Right ventricle myocardium inferior (tissue), 1 donor: ENCODE measurements at places on chromosomes 7 and 10.

GRCh38 chr10:44977287-44978212 is 1.1 kb downstream of the DEPP1 start:
- DNase-seq, result peak; percentile 50

- no peak for DNase-seq
Observed at GRCh38 chr7:17126413-17127268, 171.8 kb upstream of the AHR start.

DNA sequence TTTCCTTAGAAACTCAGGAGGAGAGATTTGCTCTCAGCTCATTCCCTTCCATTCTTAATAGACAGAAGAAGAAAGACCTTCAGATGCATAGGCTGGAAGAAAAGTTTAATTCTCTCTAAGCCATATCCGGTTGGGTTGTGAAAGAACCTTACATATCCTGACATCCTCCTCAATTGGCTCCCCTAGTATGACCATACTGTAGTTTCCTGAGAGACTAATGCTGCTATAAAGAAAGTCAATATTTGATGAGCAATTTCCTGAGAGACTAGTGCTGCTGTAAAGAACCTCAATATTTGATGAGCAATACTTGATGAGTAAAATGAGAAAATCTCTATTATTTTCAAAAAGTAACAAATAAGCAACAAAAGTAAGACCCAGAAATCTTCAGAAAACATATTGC is 888.5 kb upstream of the SORCS1 start:
- DNase-seq, result no peak

- DNase-seq, result no peak
Observed at GRCh38 chr10:71404503-71405295, 8.0 kb downstream of the CDH23 start.

- no peak for DNase-seq
Observed at GRCh38 chr10:127440371-127440770, 108.7 kb upstream of the NPS start.

DNA sequence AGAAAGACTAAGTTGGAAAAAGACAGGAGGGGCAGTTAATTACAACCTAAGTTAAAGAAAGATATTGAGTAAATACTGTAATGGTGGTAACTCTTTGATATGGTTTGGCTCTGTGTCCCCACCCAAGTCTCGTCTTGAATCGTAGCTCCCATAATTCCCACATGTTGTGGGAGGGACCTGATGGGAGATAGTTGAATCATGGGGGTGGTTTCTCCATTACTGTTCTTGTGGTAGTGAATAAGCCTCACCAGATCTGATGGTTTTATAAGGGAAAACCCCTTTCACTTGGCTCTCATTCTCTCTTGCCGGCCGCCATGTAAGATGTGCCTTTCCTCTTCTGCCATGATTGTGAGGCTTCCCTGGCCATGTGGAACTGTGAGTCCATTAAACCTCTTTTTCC is 143.8 kb downstream of the GRK5 start:
- DNase-seq, result no peak

GRCh38 chr10:85459906-85460305 is 906.7 kb downstream of the GRID1 start:
- no peak for DNase-seq

- DNase-seq, result no peak
Observed at GRCh38 chr10:34343764-34344163, 471.3 kb downstream of the PARD3 start.

- DNase-seq, result no peak
Observed at GRCh38 chr10:34996843-34997242, 93.3 kb downstream of the CUL2 start.

DNA sequence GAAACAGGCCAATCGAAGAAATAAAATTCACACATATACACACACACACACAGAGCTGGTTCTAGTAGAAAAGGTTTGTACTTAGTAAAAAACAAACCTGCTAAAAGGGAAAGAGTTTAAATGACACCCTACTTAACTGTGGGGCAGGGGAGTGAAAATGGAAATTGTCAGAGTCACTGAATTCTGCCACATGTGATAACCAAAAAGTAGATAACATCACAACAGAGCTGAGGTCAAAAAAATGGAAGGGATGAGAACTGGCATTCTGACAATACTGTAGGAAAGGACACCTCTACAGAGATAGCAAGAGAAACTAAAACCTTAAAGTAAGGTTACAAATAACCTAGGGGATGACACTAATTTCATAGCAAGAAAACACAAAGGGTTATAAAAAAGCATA is 74.6 kb downstream of the CACUL1 start:
- no peak for DNase-seq

DNA sequence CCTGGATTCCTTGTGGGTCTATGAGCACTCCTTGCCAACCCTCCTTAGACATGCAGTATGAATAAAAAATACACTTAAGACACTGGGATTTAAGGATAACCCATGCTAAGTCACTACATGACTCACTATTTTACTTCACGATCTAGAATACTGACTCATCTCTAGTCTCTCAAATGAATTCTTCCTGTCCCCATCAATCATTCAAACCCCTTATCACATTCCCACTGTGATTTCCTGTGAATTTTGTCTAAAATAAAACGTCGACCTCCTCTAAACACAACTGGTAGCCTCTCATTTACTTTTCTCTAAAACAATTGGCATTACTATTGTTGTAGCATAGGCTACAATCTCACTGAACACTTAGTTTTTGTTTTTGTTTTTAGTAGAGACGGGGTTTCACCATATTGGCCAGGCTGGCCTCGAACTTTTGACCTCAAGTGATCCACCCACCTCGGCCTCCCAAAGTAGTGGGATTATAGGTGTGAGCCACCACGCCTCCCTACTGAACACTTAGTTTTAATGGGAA is 3.9 kb upstream of the IQUB start:
- DNase-seq, result no peak

GRCh38 chr7:151099486-151100211 is 13.4 kb downstream of the AGAP3 start:
- peak; percentile 55 for DNase-seq

DNA sequence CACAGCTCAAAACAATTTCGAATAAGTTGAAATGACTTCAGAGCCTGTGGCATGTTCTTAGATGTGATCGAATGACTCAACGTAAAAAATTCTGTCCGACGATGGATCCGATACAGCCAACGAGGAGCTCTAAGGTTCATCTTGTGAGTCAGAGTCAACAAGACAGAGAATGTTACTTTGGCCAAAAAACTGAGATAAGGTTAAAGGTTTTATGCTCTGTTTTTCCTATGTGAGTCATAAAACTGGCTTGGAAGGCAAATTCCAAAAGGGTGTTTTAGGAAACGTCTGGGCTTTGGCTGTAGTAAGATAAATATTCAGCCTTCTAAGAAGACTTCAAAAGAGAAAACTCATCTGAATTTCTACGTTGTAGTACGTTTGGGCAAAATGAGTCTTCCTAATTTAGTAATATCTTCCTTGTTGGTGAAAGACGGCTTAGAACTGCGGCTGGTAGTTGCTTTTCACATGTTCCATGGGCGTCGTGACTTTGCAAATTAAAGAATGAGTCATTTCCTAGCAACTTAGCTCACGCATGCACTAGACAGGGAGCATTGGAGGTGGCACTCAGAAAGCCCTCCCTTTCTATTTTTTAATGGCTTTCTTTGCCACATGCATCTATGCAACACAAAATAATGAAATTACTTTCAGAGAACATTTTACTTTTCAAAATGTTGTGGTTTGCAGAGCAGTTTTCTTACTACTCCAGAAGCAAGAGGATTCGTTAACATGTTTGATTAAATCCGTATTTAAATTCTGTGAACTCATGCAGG is 28.2 kb downstream of the PFKP start:
- DNase-seq, result no peak

DNA sequence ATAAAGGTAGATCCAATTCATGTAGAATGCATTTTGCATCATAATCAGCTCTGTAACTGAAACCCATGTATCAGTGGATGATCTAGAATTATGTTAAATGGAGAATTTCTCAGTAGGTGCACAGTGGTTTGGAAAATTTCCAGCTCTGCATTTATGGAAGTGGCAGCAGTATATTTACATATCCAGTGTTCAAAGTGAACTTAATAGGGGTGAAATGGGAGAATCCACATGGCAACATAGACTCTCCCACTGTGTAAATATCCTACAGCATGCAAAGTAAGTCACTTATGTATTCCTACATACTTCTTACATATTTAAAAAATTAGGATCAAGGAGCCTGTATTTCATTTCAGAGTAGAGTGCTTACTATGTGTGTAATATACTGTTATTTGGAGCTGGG is 35.3 kb downstream of the CDC14C start:
- DNase-seq, result no peak

DNA sequence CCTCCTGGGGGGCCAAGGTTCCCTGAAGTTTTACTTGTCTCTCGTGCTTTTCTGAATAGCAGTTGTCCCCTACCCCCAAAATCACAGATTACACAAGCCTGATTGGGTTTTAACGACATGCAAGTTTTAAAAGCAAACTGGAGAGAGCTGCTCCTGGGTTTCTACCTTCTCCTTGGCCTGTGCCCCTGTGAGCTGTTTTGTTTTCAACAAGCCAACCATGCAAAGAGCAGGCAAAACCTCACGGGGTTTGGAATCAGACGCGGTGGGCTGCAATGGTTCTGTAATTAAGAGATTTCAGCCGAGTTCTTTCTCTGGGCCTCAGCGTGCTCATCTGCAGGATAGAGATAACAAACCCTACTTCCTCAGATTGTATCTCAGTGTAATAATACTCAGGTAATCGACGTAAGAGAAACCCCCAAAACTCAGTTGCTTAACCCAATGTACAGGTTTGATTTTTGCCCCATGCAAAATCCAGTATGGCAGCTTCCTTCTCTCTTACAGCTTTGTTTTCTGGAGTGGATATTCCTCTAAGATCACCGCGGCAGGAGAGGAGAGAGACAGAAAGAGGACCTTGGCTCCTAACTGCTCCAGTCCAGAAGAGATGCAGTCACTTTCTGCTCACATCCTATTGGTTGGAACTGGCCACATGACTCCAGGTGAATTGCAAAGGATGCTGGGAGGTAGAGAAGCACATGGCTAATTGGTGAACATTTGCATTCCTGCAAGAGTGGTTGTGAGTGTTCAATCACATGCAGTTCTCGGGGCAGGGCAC is 42.0 kb downstream of the MYL10 start:
- no peak for DNase-seq

GRCh38 chr7:27992755-27993493 is 187.7 kb downstream of the JAZF1 start:
- no peak for DNase-seq

- DNase-seq, result no peak
Observed at GRCh38 chr10:120543291-120543690, 86.3 kb downstream of the PLPP4 start.

DNA sequence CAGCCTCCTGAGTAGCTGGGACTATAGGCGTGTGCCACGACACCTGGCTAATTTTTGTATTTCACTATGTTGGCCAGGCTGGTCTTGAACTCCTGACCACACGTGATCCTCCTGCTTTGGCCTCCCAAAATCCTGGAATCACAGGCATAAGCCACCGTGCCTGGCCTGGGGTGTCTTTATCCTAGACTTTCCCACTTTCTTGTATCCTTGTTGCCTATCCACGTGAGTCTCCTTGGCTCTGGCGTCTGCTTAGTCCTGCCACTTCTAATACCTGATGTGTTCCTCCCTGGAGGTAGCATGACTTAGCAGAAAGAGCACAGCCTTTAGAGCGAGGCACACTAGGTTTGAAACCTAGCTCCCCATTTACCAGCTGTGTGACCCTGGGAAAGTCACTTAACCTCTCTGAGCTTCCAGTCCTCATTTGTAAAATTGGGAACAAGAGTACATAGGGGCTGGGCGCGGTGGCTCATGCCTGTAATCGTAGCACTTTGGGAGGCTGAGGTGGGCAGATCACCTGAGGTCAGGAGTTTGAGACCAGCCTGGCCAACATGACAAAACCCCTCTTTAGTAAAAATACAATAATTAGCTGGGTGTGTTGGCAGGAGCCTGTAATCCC is 344.6 kb downstream of the TYW1 start:
- no peak for DNase-seq

DNA sequence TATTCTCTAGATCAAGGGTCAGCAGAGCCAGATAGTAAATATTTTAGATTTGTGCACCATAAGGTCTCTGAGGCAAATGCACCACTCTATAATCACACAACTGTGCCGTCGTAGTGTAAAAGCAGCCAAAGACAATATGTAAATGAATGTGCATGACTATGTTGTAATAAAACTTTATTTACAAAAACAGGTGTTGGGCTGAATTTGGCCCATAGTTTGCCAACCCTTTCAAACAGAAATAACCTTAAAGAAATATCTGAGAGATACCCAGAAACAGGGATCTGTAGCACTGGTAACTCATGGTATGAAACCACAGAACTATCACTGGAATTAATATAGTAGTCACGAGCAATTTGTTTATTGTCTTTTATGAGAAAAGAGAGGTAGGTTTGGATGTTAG is 86.0 kb downstream of the ARID5B start:
- DNase-seq, result no peak

GRCh38 chr7:19114551-19114855 is 2.9 kb downstream of the TWIST1 start:
- DNase-seq, result no peak

DNA sequence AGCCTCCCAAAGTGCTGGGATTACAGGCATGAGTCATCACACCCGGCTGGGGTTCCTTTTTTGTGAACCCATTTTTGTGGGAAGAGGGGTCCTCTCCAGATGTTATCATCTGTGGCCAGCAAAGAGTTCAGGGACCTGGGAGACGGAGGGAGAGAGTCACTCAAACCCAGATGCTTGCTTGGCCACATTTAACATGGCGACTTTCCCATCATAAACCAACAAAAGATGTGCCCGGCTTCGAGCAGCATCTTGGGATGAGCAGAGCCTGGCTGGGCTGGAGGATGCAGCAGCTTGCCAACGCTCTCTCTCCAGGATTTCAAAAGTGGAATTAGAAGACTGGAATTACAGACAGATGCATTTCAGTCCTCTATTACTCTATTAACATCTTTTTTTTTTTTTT is 19.1 kb upstream of the HABP2 start:
- no peak for DNase-seq

- no peak for DNase-seq
Observed at GRCh38 chr7:44955733-44956132, 23.1 kb downstream of the MYO1G start.

DNA sequence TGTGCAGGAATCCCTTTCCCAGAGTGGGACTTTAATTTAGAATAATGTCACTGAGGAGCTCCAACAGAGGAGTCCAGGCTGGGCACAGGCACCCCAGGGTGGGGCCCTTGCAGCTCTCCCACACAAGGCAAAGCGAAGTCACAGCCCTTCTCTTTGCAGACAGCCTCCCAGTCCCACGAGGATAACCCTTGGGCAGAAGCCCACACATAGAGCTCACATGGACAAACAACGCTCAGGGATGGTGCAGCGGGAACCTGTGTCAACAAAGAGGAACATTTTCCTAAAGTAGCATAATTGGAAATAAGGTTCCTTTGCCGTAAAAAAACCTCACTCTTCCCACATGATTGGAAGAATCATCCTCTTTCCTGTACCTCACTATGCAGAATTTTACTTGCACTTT is 29.3 kb upstream of the GGCT start:
- no peak for DNase-seq
